ENCODE measurements at places on chromosomes 7 and 10.

GRCh38 chr7:66815951-66816350 lies 75.4 kb downstream of the RABGEF1 start:
- DNase-seq: no peak

DNA sequence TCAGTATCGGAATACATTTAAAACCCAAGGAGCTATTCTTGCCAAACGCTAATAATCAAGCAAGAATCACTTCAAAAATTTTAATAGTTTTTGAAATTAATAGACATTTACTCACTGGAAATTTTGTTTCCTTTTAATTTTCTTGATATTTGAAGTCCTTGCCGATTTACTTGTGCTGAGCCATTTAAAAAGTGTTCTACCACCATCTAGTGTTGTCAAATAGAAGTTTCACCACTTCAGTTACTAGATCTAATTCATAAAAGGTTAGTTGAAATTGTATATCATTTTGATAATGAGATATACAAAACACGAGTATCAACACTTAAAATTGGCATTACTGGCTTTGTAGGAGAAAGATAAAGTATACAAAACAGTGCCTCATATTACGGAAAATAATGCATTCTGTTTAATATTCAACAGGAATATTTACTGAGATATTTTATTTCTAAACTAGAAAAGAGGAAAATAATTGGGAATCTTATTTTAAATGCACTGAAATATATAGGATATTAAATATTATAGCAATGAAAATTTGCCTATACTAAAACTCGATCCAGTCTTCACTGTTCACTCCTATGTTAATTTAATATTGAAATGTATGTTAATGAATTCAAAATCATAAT lies 664.8 kb upstream of the SEMA3D start:
- no peak for DNase-seq

DNA sequence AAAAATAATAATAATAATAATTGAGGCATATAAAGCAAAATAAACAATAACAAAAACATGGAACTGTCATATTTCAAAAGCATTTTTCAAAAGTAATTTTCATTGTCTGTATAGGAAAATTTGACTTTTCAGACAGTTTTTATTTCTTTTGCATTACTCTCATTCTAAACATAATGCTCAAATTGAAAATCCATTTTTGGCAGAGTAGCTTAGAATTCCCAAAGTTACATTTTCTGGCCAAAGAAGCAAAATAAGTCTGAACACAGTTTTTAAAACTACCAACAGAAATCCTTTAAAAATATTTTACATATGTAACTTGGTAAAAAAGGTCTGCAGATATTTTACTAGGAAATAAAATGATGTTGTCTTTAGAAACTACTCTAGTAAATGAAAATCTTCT lies 535.4 kb downstream of the ANKRD7 start:
- no peak for DNase-seq

DNA sequence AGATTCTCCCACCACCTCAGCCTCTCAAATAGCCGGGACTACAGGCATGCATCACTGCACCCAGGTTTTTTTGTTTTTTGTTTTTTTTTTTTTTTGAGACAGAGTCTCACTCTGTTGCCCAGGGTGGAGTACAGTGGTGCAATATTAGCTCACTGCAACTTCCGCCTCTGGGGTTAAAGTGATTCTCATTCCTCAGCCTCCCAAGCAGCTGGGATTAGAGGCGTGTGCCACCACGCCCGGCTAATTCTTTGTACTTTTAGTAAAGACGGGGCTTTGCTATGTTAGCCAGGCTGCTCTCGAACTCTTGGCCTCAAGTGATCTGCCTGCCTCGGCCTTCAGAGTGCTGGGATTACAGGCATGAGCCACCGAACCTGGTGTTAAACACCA lies 107.5 kb upstream of the KIF5B start:
- DNase-seq: no peak

GRCh38 chr10:47121336-47121735 lies 178.7 kb upstream of the GDF10 start:
- DNase-seq: no peak

DNA sequence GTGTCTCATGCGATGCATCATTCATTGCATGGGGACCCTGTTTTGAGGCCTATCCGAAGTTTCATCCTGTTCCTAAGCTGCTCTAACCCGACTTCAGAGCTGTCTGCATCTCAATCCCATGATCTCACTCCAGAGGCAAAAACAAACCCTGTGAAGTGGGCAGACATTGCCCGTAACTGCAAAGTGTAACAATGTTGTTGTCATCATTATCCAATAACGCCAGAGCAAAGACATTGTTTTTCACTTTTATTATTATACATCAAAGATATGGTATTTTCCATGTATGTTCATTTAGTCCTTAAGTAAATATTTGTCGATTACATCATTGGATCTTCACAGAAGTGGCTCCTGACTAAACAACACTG lies 246.7 kb downstream of the KLF6 start:
- DNase-seq: no peak

GRCh38 chr10:21813946-21814345 lies 189.6 kb downstream of the DNAJC1 start:
- DNase-seq: no peak

DNA sequence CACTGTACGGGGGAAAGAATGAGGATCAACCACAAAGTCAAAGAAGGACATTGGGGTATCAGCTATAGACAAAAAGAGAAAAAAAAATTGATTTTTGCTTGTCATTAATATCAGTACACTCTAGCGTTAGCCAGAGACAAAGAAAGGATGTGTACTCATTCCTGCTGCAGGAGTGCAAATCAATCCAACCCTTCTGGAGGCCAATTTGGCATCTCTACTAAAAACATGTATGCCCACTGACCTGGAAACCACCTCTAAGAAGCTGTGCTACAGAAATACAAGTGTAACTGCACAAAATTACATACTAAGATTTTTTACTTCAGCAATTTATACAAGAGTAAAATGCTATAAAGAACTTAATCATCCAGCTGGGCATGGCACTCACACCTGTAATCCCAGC lies 13.6 kb downstream of the NSMCE4A start:
- DNase-seq: no peak

GRCh38 chr10:131778385-131778784 lies 122.4 kb upstream of the PPP2R2D start:
- no peak for DNase-seq

DNA sequence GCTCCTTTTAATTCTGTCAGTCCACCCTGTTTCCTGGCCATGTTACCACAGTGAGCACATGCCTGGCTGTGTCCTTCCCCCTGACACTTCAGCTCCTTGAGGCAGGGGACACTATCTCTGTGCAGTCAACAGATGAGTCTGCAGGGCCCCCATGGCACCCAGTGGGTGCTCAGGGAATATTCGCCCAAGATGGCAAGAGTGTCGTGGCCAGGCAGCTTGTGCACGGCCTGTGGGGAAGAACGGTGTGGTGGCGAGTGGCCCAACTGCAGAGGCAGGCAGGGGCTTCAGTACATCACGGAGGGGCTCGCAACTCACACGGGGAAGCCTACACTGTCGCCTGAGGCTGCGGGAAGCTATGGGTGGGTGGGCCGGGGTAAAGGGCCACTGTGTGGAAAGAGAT lies 91.1 kb downstream of the TRRAP start:
- no peak for DNase-seq

DNA sequence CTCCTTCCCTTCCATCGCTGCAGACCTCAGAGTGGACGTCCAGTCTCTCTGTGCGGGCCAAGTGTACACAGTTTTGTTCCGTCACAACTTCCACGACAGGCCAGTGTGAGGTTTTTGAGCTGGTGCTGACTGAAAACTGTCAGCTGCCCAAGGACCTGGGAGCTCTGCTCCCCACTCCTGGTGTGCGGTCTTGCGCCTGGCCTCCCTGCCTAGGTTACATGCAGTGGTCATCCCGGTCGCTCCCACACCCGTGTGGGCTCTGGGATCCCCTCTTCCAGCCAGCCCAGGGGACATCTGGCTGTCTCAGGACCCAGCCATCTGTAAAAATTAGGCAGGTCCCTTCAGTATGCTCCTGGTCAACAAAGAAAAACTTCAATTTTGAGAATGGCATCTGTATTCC lies 127.5 kb downstream of the VIPR2 start:
- no peak for DNase-seq

GRCh38 chr10:129046962-129047361 lies 420.1 kb upstream of the MGMT start:
- DNase-seq: no peak

- no peak for DNase-seq
Observed at GRCh38 chr10:75899816-75900390, 468.5 kb downstream of the LRMDA start.

DNA sequence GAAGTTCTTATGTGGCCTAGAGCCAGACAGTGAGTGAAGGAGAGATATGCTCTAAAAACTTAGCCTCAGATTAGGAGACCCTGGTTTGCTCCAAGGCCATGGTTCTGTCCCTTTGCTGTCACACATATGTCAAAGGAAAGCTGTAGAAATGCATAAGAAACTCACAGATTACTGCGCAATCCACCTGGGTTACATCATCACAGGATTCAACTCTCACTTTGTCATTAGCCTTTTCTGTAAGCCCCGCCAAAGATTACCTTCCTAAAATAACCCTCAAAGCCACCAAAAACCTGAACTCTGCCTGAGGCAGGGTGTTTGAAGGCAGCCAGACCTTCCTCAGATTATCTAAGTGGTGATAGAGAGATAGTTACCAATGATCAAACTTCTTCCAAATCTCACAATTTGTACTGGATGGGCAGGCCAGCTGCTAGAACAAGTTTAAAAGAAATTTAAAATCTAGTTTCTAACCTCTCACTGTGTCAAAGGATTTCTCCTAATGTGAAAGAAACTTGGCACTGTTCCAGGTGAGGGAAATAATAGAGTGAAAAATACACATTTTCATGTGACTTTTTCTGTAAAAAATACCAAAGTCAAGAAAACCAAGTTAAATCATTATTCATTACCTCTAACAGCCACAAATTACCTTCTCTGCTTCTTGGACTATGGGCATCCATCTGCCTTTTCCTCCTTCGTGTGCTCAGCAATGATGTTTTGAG lies 567.2 kb downstream of the SUGCT start:
- DNase-seq: no peak

GRCh38 chr7:145543242-145543641 lies 573.4 kb upstream of the CNTNAP2 start:
- no peak for DNase-seq

DNA sequence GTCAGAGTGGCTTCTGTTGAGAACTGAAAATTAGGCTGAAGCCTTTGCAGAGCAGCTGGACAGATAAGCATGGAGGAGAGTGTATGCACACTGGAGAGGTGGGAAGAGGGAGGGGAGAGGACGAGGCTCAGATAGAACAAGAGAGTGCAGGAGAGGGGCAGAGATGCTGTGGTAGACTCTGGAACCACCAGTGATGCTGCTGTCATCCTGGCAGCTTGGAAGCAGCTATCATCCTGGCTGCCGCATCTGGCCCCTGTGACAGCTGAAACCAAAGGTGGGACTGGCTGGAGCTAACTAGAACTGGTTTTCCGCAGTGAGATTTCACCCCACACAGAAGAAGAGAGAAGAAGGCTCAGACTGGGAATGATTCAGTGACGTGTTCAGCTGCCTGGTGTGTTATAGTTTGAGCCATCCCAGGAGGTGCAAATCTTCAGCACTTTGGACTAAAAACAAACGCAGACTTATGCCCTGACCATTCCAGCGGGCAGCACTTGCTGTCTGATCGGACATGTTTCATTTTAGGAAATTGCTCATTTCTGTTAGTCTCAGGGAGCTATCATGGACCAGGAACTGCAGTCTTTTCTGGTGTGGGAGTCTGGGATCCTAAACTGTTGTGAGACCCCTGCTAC lies 38.4 kb downstream of the EEPD1 start:
- no peak for DNase-seq

DNA sequence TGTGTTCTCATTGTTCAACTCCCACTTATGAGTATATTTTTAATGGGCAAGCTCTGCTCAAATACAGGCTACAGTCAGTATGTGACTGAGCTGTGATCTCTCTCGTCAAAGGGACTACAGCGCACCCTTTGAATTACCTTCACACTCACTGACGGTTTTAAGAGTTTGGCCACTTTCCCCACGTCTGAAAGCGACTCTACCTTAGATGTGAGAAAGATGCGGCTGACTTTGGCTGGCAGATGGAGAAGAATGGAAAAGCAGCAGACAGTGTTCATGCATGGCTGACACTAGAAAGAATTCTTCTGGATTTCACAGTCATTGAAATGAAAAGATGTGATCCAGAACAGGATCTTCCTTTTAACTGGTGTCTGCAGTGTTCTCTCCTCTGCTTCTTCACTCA lies 2.0 kb upstream of the ATRNL1 start:
- DNase-seq: no peak

DNA sequence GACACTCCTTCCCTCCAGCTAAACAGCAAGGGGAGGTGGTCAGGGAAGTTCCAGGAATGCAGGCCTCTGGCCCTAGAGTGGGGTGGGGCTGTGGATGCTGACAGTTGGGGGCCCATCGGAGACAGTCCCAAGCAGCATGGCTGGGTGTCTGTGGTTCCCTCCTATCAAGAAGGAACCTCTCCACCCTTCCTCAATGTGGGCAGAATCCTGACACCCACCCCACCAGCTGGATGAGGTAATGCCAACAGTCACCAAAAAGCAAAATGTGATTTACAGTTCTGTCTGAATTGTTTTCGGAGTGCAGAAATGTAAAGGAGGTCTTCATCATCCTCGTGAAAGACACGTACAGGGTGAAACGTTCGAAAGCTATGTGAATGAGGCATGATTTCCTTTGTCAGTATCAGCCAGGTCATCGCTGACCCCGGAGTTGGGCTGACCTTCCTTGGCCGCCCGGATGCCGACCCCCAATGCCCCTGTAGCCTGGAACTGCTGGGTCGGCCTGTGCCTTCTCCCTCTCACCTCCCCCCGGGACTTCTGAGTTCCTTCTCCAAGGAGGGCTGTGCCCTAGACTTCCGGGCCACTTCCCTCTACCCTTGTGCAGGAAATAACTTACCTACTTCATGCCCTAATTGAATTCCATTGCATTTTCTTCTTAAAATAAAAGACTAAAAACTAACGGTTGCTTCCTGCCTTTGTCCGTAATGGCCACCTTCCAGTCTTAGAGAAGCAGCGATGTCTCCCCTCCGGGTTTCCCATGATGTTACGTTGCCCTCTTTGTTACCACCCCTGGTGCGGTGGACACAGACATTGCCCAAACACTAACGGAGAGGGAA lies 24.5 kb downstream of the FOXK1 start:
- DNase-seq: no peak

- DNase-seq: no peak
Observed at GRCh38 chr10:108187408-108188012, 1023.0 kb upstream of the SORCS1 start.

GRCh38 chr7:6346581-6346980 lies 74.2 kb upstream of the CYTH3 start:
- DNase-seq: no peak

- DNase-seq: no peak
Observed at GRCh38 chr7:10707519-10707918, 266.2 kb upstream of the PHF14 start.

Data from activated CD4-positive, alpha-beta T cell treated with anti-CD3 and anti-CD28 coated beads, Interleukin-2, amount 50 U/mL, for 16 hours (primary cell).